T-helper 2 cell treated with Interferon-gamma antibody and Interleukin-4, amounts not matched to agents 5 μg/mL and 100 μg/mL, for 36 hours (primary cell): ENCODE measurements at places on chromosomes 1 and 21.

DNA sequence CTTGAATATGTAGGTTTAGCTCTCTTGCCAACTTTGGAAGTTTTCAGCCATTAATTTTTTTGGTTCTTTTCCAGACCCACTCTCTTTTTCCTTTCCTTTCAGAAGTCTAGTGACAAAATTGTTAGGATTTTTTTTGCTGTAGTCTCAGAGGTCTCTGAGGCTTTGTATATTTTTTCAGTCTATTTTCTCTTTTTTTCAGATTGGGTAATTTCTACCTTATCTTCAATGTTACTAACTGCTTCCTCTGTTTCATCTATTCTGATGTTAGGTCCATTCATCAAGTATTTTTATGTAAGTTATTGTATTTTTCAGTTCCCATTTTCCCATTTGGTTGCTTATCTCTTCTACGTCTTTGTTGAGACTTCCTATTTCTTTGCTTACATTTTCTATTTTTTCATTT, 15.7 kb downstream of the RGS2 start:
- peaks cover 17% of the 10 kb centered on the region for H3K27me3 ChIP-seq
- no peak overlapping the region for H3K27ac ChIP-seq
- no peak for DNase-seq
- no peaks in the 10 kb centered on the region for H3K4me1 ChIP-seq

GRCh38 chr1:33860671-33861070, 3.2 kb upstream of the HMGB4 start:
- no peak overlapping the region for H3K4me3 ChIP-seq
- H3K27ac ChIP-seq, result no peak overlapping the region
- no peaks in the 10 kb centered on the region for H3K4me1 ChIP-seq
- H3K27me3 ChIP-seq, result no peaks in the 10 kb centered on the region

DNA sequence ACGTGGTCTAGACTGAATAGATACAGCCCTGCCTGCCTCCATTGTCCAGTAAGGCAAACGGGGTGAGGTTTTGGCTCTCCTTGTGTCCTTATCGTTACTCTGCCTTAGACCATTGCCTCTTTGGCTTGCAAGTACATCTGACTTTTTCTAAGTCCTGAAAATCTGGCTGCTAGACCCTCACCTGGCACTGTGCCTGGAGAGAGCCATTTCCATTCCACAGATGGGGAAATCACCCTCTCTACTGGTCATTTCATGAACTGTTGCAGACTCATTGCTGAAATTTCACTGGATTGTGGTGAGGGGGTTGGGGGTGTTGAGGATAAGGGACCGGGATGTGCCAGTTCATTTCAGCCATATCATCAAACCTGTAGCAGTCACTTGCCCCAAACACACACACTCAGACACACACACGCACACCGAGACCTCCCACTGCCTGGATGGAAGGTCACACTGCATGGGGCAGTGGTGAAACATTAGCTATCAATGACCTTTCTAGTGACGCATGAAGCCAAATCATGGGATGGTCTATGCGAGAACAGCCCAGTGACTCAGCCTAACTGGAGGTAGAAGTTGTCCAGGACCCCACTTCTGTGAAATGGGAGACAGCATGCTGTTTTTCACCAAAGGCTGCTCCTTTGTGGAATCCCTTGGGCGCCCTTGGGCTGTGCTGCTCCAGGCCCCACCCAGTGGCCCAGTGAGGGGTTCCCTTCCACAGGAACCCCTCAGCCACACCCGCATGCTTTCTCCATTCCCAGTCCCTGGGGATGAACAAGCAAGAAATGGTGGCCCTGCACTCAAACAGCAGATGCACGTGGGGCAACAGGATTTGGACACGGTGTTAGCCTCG, 34.9 kb upstream of the VASH2 start:
- no peak overlapping the region for H3K4me3 ChIP-seq
- DNase-seq, result no peak
- H3K4me1 ChIP-seq, result no peaks in the 10 kb centered on the region
- no peaks in the 10 kb centered on the region for H3K36me3 ChIP-seq
- H3K27me3 ChIP-seq, result peaks cover 12% of the 10 kb centered on the region
- no peak overlapping the region for H3K27ac ChIP-seq

DNA sequence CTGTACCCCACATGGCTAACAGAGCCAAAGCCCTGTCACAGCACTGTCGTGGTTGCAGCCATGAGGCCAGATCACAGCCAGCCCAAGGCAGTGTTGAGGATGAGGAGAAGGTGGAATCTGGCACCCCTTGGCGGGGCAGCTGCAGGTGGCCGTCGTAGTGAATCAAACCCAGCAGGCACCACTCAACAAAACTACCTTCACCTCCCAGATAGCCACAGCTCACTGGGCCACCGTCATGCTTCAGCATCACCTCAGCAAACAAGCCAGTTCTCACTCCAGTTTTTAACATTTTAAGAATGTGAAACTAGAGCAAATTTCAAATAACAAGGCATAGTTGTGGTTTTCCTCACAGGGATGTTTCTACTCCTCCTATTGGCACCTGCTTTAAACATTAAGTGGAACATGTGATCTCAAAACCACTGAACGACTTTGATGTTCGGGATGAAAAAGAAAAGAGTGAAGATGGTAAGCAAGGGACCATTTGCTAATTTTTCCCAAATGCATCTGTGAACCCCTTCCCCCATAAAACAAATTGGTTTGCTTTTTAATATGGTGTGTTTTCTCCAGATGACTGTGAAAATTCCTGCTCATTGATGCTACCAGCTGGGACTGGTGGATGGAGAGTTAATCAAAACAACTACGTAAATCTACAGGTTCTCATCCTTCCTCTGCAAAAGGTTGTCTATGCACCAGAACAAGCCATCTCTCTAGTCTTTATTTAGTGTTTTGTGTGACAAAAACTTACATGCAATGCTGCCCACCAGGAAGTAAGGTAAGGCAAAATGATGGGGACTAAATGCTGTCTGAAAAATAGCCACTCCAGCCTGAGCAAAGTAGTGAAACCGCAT, 45.5 kb downstream of the TOR1AIP2 start:
- DNase-seq, result no peak
- H3K4me3 ChIP-seq, result peak overlapping the region; percentile 63
- peaks cover 21% of the 10 kb centered on the region for H3K4me1 ChIP-seq
- no peaks in the 10 kb centered on the region for H3K27me3 ChIP-seq

DNA sequence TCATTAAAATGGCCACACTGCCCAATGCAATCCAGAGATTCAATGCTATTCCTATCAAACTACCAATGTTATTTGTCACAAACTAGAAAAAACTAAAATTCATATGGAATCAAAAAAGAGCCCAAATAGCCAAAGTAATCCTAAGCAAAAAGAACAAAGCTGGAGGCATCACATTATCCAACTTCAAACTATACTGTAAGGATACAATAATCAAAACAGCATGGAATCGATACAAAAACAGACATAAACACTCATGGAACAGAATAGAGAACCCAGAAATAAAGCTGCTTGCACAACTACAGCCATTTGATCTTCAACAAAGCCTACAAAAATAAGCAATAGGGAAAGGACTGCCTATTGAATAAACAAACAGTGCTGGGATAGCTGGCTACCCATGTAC, 100.4 kb downstream of the FAF1 start:
- H3K36me3 ChIP-seq, result peaks cover 11% of the 10 kb centered on the region
- no peak for DNase-seq
- no peaks in the 10 kb centered on the region for H3K27me3 ChIP-seq

GRCh38 chr1:25197982-25198662, 34.2 kb downstream of the SYF2 start:
- no peak overlapping the region for H3K27ac ChIP-seq
- peaks cover 7% of the 10 kb centered on the region for H3K27me3 ChIP-seq
- H3K36me3 ChIP-seq, result no peaks in the 10 kb centered on the region
- no peak overlapping the region for H3K4me3 ChIP-seq
- DNase-seq, result no peak

DNA sequence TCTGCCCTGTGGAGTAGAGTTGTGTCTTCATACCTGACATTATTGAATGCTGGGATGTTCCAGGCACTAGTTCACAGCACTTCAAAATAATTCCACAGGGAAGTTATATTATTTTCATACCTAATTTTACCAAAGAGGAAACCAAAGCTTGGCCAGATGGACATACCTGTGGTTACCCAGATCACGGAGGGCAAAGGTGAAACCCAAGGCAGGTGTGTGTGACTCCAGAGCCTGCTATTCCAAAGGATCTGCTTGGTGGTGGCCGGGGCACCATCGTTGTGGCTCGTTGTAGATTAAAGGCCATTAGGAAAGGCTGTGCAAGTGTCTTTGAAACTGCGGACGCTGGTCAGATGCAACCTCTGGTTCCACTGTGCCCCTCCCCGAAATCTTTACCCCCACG, 108.6 kb downstream of the ZBTB18 start:
- no peaks in the 10 kb centered on the region for H3K36me3 ChIP-seq
- H3K27me3 ChIP-seq, result peaks cover 2% of the 10 kb centered on the region
- no peak overlapping the region for H3K27ac ChIP-seq
- no peak for DNase-seq

DNA sequence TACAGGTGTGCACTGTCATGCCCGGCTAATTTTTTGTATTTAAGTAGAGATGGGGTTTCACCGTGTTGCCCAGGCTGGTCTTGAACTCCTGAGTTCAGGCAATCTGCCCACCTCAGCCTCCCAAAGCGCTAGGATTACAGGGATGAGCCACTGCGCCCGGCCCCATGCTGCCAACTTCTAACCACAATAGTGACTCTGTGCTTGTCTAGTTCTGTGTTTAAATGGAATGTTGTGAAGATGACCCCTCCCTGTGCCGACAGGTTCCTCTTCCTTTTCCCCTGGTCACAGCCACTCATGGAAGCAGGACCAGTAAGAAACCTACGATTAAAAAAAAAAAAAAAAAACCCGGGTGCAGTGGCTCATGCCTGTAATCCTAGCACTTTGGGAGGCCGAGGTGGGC, 4.7 kb downstream of the MAP1LC3C start:
- no peak overlapping the region for H3K27ac ChIP-seq
- no peak overlapping the region for H3K4me3 ChIP-seq
- no peaks in the 10 kb centered on the region for H3K36me3 ChIP-seq
- H3K4me1 ChIP-seq, result peaks cover 4% of the 10 kb centered on the region

DNA sequence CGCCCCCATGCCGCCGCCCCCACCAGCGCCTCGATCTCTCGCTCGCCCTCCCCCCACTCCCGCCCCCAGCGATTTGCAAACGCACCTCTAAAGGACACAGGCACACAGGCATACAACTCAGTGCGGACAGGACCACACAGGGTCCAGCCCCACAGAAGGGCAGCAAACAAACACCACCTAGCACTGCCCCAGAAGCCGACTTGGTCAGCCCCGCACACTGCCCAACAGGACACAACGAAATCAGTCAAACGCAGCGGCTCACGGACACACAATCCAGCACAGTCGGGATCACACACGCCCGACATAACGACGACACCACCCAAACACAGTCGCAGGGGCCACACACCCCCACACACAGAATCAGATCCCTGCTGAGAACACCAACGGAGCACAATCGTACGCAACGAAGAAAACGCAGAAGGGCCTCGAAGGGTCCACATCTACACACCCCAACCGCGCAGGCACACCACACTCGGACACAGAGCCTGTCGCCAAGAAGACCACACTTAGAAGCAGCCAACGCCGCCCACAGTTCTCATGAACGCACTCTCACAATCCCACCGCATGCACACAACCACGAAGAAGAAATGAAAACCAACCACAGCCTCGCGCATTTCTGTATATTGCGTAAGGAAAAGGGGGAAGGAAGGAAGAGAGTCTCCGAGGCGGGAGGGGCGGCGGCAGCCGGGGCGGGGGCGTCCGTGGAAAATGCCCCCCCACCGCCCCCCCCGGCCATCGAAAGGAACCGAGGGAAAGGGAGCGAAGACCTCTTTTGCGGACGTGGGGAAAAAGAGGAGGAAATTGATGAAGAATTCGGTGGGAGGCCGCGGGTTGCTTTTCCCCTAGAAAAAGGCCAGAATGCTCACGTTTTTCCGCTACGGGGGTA, 481 bp downstream of the TAL1 start:
- H3K27me3 ChIP-seq, result peaks cover 89% of the 10 kb centered on the region
- peak; percentile 38 for DNase-seq
- peaks cover 32% of the 10 kb centered on the region for H3K4me1 ChIP-seq
- peak overlapping the region; percentile 14 for H3K27ac ChIP-seq
- H3K4me3 ChIP-seq, result peak overlapping the region; percentile 72
- peaks cover 3% of the 10 kb centered on the region for H3K36me3 ChIP-seq

DNA sequence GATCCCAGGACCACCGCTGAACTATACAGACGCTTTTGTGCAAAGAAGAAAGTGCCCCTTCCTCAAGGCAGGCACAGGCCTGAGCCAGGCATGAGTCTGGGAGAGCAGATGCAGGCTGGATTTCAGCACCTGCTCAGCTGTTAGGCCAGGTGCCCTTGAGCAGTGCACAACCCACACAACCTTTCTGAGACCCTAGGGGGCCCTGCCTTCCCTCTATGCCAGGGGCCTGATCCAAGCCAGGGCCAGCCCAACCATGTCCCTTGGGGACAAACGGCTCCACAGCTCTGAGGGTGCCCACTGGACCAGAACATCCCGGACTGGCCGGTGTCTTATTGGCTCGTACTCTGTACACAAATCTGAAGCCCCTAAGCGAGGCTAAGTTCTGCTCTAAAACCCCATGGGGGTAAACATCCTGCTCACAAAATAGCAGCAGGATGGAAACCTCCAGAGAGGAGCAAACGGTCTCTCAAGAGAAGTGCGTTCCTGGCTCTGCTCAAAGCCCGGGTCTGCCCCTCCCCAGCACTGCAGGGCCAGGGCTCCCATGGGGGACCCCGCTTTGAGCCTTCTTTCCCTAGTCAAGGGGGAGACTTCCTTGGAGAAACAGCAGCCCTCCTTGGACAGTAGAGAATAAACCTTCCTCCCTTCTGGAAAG, 275.1 kb downstream of the NPHP4 start:
- no peak overlapping the region for H3K4me3 ChIP-seq
- no peak for DNase-seq
- H3K36me3 ChIP-seq, result no peaks in the 10 kb centered on the region
- H3K27me3 ChIP-seq, result no peaks in the 10 kb centered on the region
- no peaks in the 10 kb centered on the region for H3K4me1 ChIP-seq

DNA sequence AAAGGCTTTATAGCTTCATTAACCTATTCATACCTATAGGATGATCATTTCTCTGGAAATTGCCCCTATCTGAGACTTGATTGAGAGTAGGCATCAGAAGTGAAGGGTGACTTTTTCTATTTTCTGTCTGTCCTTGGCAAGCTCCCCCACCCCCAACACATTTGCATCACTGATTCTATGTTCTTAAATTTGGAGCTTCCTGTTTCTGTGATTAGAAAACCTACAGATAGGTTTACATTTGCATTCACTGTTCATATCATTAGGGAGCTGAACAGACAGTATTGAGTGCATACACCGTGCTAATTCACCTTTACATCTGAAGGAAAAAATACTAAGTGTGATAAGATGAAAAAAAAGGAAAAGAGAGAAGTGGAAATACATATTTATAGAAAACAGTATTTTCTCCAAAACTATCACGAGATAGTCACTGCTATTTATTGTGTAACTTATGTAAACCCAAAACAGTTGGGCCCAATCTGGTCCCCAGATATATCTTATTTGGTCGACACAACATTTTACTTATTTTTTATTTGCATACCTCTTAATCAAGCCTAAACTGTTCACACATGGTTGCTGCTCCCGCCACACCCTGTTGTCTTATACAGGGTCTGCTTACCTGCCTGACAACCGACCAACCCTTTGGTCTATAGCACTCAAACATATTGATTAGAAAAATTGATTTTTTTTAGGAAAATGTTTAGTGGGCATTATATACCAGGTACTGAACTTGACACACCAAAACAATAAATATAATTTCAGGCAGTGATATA, 218.8 kb downstream of the NTNG1 start:
- DNase-seq, result no peak
- H3K36me3 ChIP-seq, result no peaks in the 10 kb centered on the region
- H3K27me3 ChIP-seq, result no peaks in the 10 kb centered on the region
- H3K27ac ChIP-seq, result no peak overlapping the region
- H3K4me3 ChIP-seq, result no peak overlapping the region
- no peaks in the 10 kb centered on the region for H3K4me1 ChIP-seq

GRCh38 chr1:235802573-235803346, 63.9 kb downstream of the LYST start:
- no peak overlapping the region for H3K4me3 ChIP-seq
- H3K36me3 ChIP-seq, result peaks cover 9% of the 10 kb centered on the region
- H3K27me3 ChIP-seq, result no peaks in the 10 kb centered on the region
- DNase-seq, result no peak
